Hematopoietic multipotent progenitor cell treated with erythropoietin and hydrocortisone succinate and interleukin-3 and kit ligand, for 17 days (in vitro differentiated cells): ENCODE measurements at places on chromosomes 7 and 10.
A peak's percentile ranks its signal among the peaks of the same experiment; 100 is the strongest.

- DNase-seq, result no peak
These were observed 17.1 kb downstream of the STK32C start for GRCh38 chr10:132290631-132291030.

DNA sequence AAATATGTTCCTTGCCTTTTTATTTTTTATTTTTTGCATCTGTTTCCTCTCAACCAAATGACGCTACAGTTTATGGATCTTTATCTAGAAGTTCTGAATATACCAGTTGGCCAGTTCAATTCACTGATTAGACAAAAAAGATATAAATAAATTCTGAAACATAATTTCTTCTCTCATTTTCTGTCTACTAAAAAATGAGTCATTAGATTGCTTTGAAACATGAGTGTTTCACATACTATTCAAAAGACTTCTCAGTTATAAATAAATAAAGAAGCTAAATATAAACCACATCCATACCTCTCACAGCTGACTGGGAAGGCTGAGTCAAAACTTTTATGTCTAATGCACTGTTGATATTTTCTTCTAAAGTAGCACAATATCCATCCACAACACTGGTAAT is 97.6 kb upstream of the GPR22 start:
- no peak for DNase-seq

DNA sequence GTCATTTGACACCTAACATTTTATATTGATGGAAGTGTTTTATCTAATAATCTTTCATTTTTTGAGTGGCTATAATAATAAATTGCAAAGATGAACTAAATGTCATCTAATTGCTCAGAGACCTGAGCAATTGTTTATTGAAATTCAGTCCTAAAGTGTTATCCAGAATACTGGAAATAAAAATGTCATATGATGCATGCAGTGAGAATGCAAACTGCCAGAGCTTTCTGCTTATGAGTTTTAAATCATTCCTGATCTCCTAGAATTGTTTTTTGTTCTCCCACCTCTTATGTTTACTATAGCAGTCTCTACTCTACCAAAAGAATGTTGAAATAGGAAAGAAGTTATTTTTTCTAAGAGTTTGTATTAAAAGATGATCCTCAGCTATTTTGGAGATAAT is 116.7 kb downstream of the FOXP2 start:
- no peak for DNase-seq

DNA sequence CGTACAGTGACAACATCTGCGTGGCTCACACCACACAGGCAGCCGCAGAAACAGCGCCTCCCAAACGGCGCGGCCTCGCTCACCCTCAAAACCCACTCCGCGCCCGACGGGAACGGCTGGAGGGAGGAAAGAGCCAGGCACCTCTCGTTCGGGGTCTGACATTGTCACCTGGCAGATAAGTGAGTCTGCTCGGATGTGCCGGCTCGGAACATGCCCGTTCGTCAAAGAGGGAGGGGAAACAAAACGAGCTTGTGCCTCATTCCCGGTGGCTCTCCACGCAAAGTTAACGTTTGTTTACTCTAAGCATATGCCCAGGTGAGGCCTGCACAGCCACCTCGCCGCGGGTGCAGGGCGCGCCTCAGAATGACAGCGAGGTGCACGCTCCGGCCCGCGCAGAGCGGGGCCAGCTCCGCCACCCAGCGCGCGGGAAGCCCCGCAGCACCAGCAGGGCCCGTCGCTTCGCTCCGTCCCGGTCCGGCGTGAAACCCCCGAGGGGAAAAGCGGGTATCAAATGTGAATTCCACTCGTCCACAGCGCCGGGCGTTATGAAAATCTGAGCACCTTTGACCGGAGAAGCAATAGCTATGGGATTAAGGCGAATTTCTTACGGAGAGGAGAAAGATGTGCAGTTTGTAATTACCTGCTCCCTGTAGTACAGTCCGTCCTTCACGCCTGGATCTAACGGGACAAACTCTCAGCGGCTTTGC is 13.1 kb downstream of the CNPY1 start:
- DNase-seq, result no peak

GRCh38 chr7:27242555-27243339 is at the start of gene EVX1:
TSS of gene EVX1 (plus strand) at chr7:27242802. CDS start at chr7:27243031, 229 bp downstream.
- DNase-seq, result no peak

DNA sequence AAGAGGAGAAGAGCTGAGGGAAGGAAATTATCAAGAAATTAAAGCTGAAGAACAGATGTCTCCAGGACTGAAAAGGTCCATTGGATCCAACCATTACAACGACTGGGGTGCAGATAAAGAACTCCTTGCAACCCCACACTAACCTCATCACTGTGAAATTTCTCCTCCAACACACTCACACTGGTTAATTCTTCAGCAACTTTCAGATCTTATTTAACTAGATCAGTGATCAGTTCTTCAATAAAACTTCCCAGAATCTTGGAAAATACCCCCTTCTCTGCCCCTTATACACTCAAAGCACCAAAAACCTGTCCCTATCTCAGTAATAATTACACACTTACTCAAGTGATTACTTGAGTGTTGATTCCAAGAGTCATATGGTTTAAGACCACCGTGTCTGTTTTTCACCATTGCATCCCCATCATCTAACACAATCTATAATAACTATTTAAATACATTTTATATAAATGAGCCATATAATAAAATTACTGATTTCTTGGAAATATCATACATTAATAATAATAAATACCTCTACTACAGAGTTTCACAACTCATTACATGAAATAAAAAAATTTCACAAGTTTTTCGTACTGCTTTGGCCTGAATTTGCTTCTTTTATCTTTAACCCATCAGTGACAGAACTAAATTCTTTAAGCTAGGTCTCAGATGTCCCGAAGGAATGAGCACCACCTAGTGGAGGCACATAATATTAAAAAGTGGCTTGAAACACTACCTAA is 123.7 kb downstream of the MPP7 start:
- DNase-seq, result peak; percentile 67

DNA sequence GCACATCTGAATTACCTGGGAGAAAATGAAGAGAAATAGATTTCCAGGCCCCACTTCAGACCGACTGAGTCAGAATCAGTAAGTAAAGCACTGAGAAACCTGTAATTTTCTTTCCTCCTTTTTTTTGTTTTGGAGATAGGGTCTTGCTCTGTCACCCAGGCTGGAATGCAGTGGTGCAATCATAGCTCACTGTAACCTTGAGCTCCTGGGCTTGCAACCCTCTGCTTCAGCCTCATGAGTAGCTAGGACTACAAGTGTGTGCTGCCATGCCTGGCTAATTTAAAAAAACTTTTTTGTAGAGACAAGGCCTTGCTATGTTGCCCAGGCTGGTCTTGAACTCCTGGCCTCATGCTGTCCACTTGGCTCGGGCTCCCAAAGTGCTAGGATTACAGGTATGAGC is 260.2 kb downstream of the STK31 start:
- no peak for DNase-seq

- DNase-seq, result no peak
These were observed 208.3 kb downstream of the USP6NL start for GRCh38 chr10:11403116-11403515.

GRCh38 chr7:113635492-113635891 is 283.3 kb downstream of the PPP1R3A start:
- no peak for DNase-seq

GRCh38 chr7:65554-65953 is 126.8 kb upstream of the FAM20C start:
- DNase-seq, result no peak

- no peak for DNase-seq
These were observed 19.7 kb downstream of the BNIP3 start for GRCh38 chr10:131961777-131962662.

- no peak for DNase-seq
These were observed 162.4 kb upstream of the MEOX2 start for GRCh38 chr7:15848901-15849300.

DNA sequence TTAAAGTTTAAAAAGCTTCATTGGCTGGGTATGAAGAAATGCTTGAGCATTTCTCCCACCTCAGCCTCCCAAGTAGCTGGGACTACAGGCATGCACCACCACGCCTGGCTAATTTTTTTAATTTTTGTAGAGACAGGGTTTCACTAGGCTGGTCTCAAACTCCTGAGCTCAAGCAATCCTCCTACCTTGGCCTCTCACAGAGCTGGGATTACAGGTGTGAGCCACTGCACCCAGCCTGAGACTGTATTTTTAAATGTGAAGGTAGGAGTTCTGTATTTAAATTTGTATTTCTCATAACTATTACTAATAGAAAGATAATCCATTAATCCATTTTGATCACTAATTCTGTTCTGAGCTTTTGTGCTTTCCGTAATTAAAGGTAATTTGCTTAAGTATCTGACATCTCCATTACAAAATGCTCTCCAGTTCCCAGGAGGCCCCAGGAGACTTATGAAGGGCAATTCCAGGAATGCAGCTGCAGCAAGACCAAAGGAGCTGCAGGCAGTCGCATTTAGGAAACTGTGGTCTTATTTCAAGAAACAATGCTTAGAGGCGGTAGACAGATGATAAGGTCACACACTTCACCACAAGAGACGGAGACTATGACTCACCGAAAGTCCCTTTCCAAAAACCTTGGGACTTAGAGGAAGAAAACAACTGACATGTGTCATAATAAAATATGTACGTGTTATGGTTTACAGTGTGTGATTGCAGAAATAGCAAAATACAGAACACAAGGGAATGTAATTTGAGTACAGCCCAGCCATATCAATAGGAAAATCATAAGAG is 23.3 kb downstream of the YAE1 start:
- DNase-seq, result no peak

GRCh38 chr10:19918794-19919193 is 102.6 kb downstream of the PLXDC2 start:
- DNase-seq, result no peak

- DNase-seq, result no peak
These were observed 114.2 kb upstream of the GPR22 start for GRCh38 chr7:107355616-107356015.

DNA sequence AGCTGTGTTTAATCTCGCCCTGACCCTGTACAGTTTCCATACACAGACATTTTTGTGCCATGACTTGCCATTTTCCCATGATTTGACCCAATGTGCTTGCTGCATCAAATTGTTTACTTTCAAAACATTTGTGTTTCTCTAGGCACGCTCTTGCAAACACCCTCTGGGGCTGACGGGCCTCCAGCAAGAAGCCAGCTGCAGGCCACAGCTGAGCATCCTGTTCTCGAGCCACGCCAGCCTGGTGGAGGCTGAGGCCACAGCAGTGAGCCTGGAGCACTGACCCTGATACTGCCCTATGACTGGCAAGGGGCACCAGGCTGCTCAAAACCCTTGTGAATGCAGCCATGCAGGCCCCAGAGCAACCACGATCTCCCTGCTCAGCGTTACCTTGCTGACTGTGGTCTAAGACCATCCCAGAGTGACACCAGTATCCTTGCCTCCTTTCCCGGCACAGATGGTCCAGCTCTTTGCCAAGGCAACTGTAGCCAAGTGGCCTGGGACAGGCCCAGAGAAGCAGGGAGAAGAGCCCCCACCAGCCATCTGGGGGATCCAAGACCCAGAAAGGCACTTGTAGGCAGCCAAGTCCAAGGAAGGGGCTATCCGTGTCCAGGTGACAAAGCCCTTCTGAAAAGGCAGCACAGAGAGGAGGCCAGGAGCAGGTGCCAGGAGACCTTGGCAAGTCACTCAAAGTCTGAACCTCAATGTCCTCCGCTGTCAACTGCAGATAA is 78.5 kb downstream of the OAT start:
- DNase-seq, result no peak

DNA sequence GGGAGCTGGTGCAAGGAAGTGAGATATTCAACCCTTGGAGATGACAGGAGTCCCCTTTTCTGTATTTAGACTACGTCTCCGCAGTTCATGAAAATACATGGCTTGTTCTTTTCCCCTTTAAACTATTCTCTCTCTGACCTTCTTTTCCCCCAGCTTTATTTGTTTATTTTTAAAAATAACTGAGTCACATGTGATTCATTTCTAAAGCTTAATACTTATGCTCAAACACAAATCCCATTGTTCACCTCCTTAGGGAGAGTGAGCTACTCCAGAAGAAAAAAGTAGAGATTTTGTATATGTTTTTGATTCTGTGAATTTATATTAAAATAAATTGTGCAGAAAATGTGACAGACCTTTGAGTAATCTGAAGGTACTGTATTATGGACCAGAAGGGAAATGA is 35.9 kb upstream of the FZD1 start:
- DNase-seq, result no peak

DNA sequence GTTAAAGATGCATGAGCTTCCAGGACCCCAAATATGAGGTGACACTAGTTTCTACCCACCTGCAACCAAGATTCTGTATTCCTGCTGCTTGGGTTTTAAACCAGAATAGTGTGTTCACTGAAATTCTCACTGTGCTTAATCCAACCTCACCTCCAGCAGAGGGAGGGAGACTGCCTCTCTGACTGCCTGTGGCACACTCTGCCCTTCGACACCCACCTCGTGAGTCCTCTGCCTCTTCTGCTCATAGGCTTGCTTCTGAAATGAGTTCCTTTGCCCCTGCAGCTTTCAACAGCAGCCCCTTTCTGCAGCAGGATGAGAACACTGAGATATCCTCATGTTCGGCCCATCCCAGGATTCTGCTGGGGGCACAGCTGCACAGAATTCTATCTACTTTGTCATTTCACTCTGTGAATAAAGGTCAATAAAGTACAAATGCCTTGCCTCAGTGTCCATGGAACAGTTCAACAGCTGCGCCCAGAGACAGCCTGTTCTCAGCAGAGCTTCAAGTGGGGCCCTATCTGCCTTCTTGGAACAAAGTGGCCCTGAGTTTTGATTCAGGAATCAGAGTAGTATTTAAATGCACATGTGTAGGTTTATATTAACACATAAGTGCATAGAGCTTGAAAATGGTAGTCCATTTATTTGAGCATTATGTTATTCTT is 632.5 kb downstream of the TNS3 start:
- DNase-seq, result no peak

DNA sequence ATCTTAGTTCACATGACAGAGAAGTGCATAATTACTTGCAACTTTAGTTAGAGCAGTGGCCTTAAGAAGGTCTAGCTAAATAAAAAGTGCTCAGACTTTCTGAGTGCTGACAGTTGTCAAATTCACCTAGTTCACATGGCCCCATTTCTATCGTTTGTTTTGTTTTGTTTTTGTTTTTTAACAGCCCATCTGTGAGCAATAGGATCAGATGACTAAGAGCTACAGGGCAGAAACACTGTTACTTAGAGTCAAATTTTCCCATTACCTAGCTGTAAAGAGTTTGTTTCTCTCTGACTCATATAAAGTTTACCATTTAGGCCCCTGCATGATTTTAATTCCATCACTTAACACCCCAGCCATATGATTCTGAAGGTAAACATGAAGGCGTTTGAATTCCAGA is 18.8 kb downstream of the CAV1 start:
- DNase-seq, result no peak

- peak; percentile 81 for DNase-seq
These were observed 2.3 kb downstream of the HNRNPA2B1 start for GRCh38 chr7:26198133-26198780.

- peak; percentile 76 for DNase-seq
These were observed 7.2 kb upstream of the CHCHD1 start for GRCh38 chr10:73774637-73775036.

DNA sequence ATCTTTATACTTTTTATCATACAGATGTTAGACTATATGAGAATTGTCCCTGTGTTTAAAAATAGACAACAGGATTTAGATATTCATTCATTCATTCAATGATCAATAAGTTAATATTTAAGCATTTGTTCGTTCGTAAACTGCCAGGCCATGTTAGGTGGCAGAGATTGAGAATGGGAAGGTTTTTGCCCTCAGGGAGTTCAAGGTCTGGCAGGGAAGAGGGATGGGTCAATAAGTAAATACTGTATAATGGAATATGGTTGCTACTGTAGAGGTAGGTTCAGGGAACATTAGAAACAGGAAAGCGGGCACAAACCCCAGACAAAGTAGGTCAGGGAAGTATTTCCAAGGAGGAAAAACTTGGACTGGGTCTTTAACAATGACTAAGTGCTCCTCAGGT is 64.6 kb downstream of the SEM1 start:
- no peak for DNase-seq
